Right hindlimb (tissue), 1 donor: ENCODE measurements at places on chromosomes 2 and 18.

DNA sequence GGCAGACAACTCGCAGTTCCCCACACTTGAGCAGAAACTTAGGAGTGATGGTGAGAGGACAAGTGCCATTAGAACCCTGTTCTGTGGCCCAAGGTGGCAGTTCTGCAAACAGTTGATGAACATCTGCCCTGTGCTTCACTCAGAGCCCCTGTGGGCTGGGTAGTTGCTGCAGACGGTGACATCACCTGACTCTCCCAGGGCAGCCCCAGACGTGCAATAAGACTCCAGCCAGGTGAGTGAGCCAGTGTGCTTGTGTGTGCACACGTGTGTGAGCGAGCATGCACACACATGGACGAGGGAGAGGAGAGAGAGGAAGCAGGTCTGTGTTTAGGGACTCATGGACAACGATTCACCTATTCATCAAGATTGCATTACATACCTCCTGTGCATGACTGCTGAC is 136.0 kb upstream of the GLI2 start:
- DNase-seq = no peak

DNA sequence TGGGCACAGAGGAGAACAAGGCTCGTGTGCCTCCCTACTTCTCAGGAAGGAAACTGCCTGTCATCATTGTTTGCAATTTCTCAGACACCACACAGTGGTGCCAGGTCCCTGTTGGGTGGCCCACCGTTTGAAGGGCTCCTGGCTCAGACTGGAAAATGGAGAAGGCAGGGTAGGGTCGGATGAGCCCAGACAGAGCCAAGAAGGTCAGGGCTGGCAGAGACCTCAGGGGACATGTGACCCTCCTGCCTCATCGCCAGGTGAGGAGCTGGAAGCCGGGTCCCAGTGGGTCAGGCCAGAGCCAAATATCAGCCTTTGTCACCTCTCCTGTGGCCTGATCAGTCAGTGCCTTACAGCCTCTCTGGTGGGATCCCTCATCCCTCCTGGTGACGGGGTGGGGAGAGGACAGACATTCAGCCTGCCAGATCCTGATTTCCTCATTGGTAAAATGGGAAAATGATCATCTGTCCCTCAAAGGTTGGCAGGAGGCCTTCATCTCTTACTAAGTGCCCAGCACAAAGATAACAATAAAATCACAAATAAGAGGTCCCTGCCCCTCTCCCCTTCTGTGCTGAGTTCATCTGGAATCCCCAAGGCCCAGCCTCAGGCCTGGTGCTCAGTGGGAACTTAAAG is 117.6 kb downstream of the CAPN13 start:
- no peak for DNase-seq

DNA sequence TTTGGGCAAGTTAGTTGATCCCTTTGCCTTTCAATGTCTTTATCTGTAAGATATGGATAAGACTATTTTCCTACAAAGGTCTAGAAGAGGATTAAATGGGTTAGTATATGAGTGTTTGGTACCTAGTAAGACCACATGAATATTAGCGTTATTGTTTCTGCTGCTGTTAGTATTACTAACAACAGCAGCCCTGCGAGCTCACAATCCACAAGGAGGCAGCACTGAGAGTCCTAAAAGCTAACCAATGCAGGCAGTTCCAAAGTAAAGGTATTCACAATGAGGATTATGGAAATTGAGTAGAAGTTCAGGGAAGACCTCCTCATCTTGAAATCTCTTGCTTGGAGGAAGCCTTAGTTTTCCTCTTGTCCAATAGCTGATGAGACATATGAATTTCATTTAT is 248.9 kb downstream of the TDRD15 start:
- no peak for DNase-seq

- no peak for DNase-seq
These were observed 348.1 kb downstream of the TGIF1 start for GRCh38 chr18:3798032-3798431.

GRCh38 chr18:21341141-21341540 is 99.1 kb downstream of the GREB1L start:
- no peak for DNase-seq

DNA sequence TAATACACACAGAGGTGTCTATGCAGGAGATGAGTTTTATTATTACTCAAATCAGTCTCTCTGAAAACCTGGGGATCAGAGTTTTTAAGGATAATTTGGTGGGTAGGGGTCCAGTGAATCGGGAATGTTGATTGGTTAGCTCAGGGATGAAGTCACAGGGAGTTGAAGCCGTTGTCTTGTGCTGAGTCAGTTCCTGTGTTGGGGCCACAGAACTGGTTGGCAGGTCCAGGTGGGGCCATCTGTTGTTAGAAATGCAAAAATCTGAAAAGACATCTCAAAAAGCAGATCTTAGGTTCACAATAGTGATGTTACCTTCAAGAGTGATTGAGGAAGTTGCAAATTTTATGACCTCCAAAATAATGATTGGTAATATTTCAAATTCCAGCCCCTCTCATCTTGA is 86.9 kb downstream of the VSNL1 start:
- no peak for DNase-seq

- DNase-seq = no peak
These were observed 28.9 kb downstream of the RRM2 start for GRCh38 chr2:10151462-10151861.

GRCh38 chr2:88078643-88079172 is 11.1 kb downstream of the SMYD1 start:
- no peak for DNase-seq

DNA sequence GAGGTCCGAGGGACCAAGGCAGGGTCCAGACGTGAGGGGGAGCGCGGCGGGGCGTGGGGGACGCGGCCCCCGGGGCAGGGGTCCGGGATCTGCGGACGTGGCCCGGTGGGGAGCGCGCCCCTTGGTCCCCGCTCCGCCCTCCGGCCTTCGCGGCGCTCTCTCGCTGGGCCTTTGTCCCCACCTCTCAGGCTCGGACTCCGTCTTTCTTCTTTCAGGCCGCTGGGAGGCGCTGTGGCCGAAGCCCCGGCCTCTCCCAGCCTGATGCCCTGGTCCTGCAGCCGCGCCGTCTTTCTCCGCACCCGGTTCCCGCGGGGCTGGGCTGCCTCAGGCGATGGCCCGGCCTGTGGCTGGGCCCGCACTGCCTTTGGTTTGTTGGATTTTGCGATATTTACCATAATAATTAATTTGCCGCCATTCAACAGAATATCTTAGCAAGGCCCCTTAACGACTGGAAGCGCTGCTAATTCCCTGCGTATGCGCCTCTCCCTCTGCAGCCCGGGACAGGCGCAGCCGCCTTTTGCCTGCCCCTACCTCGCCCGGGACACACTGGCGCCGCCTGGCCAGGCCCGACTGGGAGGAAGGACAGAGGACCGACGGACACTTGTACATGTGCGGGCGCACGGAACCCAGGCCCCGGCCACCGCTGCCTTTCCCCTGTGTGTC is 10.8 kb downstream of the SIX3 start:
- no peak for DNase-seq

DNA sequence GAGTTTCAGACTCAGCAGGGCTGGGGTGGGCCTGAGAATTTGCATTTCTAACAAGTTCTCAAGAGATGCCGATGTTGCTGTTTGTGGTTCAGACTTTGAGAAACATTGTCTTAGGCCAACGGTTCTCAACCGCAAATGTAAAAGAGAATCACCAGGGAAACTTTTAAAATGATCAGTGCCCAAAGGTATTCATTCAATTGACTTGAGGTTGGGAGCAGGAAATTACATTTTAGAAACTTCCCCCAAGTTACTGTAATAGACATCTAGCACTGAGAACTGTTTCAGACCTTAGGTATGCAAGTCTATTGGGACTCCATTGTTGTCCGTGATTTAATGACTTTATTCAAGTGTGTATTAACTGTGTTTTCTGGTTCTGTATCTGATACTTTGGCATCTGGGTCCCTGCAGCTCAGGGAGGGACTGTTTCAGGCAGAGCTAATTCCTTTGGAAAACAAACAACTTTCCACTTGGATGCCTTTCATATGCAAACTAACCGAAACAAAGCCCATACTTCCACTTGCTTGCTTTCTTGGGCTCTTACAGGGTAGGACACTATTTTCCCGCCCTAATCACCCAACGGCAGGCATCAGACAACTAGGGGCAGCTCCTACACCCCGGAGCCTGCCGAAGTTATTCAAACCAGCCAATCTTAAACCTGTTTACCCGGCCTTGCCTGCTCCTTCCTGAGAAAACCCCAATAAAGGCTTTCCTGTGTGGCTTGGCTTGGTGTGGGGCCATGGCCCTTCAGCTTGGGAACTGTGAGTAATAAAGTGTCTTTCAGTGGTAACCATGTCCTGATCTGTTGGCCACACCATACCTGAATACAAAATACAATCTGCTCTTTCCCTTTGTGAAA is 97.6 kb downstream of the POLE4 start:
- no peak for DNase-seq

- DNase-seq = no peak
These were observed 18.9 kb upstream of the DAPL1 start for GRCh38 chr2:158776231-158776630.

- peak; percentile 54 for DNase-seq
These were observed 87.7 kb downstream of the TMEM18 start for GRCh38 chr2:589281-590130.

- no peak for DNase-seq
These were observed 242.3 kb upstream of the PXDN start for GRCh38 chr2:1986598-1986997.

DNA sequence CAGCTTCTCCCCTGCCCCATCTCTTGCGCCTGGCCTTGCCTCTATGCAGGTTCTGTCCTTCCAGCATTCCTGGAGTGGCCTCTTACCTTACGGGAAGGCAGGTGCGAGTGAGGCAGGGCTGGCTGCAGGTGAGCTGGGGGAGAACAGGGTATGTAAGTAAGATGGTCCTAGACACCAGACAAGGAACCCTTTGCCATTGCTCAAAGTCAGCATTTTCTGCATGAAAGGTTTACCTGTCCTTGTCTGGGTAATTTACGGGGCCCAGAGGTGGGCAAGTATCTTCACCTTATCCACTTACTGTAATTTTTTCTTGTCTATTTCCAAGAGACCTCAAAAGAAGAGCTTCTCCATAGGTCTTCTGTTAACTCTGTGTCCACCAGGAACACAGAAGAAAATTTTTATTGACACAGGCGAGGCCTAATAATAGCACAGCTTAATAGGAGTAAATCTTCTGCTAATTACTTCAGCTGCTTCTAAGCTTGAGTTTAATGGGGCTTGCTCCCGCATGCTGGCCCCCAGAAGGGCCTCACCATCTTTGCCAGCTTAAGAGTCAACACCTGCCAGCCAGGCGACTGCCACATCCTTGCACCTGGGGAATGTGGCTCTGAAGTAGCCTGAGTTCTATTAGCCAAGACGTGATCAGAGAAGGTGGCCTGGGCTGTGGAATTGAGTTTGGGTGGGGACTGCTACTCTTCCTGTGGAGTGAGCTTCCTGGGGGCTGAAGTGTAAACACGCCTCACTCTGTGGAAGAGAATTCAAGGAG is 27.1 kb downstream of the PCARE start:
- no peak for DNase-seq

DNA sequence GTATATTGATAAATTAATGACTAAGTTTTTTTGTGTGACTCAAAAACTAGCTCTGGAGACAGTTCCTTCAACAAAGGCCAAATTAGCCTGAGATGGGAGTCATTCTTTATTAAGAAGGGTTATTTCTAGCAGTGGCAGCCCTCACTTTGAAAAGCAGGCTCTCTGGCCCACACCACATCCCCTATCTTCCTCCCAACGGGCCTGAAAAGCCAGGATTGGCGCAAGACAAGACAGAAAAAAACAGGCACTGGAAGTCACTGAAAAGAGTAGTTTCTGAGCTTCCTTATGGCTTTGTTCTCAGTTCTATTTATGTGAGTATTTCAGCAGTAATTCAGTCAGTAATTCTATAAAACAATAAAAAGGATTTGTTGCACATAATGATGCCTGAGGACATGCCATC is 149.0 kb downstream of the LAMA3 start:
- no peak for DNase-seq

DNA sequence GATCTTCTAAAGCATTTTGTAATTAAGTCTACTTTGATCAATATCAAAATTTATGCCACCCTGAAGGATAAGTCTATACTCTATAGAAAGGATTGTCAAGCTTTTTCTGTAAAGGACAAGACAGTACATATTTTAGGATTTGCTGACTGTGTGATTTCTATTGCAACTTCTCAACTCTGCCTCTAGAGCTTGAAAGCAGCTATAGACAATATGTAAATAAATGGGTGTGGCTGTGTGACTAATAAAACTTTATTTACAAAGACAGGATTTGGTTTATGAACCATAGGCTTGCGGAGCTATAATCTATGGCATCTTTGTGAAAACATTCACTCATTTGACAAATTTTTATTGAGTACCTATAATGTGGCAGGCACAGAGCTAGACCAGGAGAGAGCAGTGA is 18.4 kb downstream of the UPP2 start:
- no peak for DNase-seq

- no peak for DNase-seq
These were observed 156.5 kb downstream of the TNS1 start for GRCh38 chr2:217846321-217846743.

- DNase-seq = no peak
These were observed 28.4 kb downstream of the C2orf76 start for GRCh38 chr2:119338272-119338671.

- DNase-seq = no peak
These were observed 576.0 kb downstream of the LRP1B start for GRCh38 chr2:141554810-141555209.

DNA sequence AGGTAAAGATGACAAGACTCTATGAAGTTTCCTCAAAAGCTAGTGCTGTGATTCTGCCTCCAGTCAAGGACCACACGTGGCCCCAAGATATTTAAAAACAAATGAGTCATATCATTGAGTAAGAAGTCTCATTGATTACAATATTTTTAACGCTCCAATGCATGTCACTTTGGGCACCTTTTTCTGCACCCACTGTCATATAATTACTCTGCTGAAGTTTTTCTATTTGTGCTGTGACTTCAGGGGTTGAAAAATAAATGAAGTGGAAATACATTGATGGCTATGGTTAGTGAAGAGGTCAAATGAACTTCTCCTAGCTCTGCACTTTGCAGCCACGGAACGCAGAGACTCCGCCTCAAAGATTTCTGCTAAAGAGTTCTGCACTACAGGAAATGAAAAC is 344.3 kb upstream of the KYNU start:
- DNase-seq = no peak

- no peak for DNase-seq
These were observed 101.2 kb upstream of the MAP4K4 start for GRCh38 chr2:101596333-101596732.

DNA sequence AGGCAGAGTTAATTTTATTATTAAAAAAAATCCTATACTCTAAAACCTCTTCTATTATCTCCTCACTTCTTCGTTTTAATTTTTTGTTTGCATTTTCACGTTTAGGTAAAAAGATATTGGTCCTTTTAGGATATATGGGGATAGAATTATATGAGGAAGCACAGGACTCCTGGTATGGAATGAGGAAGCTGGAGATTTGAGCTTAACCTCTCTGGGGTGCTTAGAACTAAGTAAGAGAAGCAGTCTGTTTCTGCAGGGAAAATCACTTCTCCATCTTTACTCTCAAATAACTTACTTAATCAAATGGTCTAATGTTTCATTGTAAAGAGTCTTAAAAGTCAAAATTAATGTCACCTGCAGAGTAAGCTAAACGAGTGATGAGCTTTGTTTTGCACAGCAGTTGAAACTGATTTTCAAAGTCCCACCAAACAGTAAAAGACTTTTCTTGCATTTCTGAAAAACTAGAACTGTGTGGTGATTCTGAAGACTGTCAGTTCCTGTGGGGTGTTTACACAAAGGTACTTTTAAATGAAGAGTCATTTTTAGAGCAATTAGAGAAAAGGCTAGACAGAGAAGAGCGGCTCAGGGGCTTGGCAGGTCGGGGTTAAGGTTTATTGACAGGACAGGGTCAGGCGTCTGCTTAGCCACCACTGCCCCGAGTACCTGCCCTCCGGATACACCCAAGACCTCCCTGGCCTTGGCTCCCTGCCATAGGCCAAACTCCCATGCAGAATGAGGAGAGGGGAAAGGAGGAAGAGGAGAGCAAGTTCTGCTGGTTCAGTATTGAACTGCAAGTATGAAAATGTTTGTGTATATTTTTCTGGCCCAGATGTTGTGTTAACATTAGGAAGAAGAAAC is 21.6 kb downstream of the METAP1D start:
- DNase-seq = no peak
